Naive thymus-derived CD4-positive, alpha-beta T cell (primary cell): ENCODE measurements at places on chromosomes 4 and X. TPM values are rescaled to one million over a fixed set of nuclear protein-coding genes. Genes with fewer than 3 reads are reported as not detected.

Gene CXCL1
- total RNA-seq: not detected

Gene RTL9
- not detected for total RNA-seq

Gene BST1
- 4.8 TPM for total RNA-seq

Gene GABRE
- total RNA-seq: not detected

- no peak for DNase-seq
Observed at GRCh38 chrX:23610495-23610894, 56.8 kb upstream of the PRDX4 start.

DNA sequence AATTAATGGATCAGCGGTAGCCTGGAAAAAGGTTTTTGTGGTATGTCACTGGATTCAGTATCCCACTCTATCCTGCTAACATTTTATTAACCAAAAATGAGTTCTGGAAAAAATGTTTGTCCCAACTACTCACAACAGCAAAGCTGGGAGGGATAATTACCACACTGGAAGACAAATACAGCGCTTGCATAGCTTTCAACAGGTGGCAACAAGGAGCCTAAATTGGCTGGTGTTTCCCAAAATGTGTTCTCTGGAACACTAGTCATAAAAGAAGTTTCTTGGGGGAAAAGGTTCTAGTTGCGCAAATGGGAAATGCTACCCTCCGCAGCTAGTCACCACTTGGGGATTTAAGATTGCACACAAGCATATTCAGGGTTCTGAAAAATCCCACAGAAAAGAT, 54.6 kb downstream of the BEND2 start:
- no peak for DNase-seq

GRCh38 chrX:136310411-136310810, 9.6 kb downstream of the ADGRG4 start:
- DNase-seq: no peak

- no peak for DNase-seq
Observed at GRCh38 chrX:81900522-81900921, 698.6 kb downstream of the SH3BGRL start.

GRCh38 chr4:600850-601515, 24.4 kb upstream of the PDE6B start:
- no peak for DNase-seq
